Stimulated activated CD4-positive, alpha-beta T cell treated with anti-CD3 and anti-CD28 coated beads, Interleukin-4, amount 100 ng/mL, for 4 hours (primary cell): ENCODE measurements at places on chromosomes 12 and 14.

GRCh38 chr12:31245822-31246469 lies 80.0 kb downstream of the SINHCAF start:
- no peak for DNase-seq

- no peak for DNase-seq
These were observed 542.1 kb upstream of the ATP2B1 start for GRCh38 chr12:90250766-90251165.

DNA sequence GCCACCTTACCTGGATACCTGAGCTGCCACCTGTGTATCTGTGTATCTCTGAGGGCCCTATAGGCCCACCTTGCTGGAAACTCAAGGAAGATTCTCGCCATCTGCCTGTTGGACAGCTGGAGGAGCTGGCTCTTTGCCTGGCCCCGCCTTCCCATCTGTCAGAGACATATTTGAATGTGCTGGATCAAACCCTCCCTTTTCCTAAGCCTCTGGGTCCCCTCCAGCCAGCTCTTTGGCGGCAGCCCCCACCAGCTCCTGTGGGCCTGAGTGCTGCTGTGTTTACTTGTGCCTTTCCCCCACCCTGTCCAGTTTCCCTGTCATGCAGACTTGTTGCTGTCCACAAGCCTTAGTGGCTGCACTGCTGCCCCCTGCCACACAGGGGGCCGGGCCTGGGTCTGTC lies 55.9 kb upstream of the SRSF5 start:
- no peak for DNase-seq

DNA sequence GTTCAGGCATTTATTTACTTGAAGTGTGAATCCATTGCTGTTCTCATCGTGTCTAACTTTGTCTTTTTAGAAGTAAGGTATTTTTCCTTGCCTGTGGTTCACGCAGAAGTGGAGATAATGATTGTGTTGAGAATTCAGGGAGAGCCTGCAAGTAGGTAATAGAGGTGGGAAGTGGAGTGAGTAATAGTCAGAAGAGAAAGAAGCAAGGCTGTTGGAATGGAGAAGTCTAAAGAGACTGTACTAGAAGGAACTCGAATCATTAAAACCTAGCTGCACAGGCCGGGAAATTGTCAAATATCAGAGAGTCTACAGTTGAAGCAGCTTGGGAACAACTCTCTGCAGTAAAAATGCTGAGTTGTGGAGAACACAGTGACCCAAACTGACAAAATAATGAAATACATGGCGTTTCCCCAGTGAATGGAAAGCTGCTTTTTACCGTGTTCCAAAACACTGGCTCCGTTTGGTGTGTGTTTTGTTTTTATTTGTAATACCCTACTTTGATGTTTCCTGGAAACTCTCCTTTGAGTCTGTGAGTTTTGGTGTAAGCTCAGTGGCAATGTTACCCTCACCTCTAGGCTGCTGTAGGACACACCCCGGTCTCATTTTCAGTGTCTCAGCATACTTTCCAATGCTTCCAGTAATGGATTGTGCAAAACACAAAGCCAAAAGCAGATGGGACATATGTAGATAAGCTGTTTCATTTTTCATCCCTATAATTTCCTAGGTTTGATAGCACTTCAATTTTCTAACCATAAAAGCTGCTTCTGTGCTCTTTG lies 146.6 kb downstream of the CRADD start:
- DNase-seq, result no peak

GRCh38 chr12:81558031-81558430 lies 201.1 kb downstream of the PPFIA2 start:
- no peak for DNase-seq

DNA sequence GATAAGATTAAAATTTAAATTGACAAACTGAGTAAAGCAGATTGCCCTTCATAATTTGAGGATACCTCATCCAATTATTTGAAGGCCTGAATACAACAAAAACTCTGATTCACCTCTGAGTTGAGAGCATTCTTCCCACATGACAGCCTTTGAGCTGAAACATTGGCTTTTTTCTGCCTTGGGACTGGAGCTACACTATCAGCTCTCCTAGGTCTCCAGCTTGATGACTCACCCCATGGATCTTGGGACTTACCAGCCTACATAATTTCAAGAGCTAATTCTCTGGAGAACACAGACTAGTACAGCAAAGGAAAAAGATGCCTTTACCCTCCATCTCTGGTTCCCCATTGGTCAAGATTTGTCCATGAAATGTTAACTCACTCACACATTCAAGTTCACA lies 555.1 kb downstream of the FOXG1 start:
- no peak for DNase-seq

- no peak for DNase-seq
These were observed 28.8 kb downstream of the PROX2 start for GRCh38 chr14:74846968-74847665.

DNA sequence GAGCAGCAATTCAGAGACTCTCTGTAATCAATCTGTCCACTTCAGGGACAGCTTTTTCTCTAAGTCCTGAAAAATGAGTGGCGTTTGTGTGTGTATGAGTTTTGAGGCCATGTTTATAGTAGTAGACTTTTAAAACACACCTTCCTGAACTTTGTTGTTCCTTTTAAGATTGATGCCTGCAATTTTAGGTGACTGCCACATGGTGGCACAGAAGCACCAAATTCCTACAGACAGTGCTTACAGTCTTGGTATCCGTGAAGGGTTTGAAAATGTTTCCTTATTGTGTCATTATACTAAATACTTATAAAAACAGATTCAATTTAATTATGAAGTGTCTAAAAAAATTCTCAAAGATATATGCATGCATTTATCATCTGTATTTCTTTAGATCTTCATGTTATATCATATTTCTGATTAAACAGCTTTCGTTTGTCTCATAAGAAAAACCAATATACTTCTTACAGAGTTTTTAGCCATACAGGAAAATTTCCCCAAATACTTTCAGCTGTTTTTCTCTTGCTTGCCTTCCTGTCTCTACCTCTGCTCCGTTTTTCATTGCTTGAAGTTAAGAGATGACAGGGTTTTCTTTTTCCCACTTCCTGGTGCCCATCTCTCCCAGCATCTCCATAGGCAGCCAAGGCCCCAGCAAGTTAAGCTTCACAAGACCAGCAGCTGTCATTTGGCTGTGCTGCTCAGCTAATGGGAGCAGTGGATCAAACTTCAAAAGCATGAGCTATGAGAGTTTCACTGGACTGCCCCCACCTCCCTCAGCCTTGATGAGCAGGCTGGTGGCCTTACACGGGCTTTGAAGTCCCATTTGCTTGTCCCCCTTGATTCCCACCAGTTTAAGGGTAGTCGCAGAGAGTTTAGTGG lies 259.6 kb downstream of the AKAP6 start:
- no peak for DNase-seq

DNA sequence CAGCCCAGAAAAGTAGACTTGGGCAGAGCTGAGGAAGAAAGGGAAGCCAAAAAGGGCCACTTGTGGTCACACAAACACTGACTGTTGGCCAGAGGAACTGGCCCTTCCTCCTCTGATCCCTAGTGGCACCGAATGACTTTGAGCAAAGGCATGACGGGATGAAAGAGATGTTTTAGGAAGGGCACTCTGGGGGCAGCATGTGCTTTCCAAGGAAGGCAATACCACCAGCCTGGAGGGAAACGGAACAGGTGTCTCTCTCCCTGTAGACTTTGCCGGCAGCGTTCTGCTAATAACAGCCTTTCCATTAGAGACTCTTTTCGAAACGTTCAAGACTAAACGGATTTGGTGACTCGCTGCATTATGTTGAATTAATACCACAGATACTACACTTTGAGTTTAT lies 12.3 kb upstream of the FBXO21 start:
- DNase-seq, result no peak

GRCh38 chr12:113846883-113847755 lies 119.0 kb downstream of the RBM19 start:
- DNase-seq, result no peak

DNA sequence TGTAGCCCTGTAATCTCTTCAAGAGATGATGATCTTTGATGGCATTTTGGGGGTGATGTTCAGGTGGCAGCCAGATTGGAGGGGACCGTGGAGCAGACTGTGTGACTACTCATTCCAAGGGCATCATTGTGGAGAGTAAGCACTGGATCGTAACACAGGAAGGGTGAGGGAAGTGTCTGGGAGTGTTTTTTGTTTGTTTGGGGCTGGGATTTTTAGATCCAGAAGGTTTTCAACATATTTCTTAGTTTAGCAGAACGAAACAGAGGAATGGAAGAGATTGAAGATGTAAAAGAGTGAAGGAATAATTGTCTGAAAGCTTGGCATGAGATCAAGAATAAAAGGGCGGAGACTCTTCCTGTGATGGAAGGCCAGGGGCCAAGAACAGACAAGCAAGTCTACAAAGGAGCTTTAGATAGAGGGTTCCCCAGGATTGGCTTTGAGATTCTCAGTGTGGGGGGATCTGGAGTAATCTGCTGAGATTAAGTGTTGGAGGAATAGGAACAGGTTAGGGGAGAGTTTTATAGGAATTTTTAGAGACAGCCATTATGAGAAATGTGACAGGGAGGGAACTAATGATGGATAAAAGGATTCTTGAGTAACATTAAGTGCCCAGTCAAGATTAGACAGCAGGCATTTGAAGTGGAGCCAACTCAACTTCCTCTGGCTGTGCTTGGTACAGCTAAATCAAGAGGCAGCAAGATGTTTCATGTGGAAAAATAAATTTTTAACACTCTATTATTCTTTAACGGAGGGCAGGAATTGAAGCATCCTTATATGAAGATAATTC lies 79.7 kb upstream of the REP15 start:
- DNase-seq, result no peak

DNA sequence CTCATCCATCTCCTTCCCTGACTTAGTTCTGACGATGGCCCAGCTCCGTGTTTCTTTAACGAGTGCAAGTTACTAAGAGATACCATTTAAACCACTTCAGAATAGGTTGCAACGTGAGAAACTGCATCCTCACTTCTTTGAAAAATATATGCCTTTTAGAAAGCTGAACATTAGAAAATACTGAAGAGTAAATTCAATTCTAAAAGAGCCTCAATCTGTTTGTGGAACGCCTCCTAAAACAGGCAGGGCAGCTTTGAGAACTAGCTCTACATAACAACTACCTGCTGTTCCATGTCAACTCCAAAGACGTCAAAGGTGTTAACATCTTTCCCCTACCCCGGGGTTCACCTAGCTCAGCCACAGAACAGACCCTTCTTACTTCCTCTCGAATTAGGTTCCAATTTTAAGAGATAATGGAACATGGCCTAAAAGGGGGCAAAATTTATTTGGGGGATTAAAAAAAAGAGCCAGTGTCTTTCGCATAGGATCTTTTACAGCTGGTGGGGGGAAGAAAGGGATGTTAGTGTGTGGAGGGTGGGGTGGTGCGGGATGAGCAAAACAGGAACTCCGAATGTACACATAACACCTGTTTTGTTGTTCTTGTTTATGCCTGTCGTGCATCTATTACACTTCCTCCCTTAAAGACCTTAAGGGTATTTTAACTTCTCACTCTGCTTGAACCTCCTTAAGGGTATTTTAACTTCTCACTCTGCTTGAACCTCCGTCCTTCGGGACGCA lies 3.3 kb downstream of the BHLHE41 start:
- DNase-seq, result no peak

DNA sequence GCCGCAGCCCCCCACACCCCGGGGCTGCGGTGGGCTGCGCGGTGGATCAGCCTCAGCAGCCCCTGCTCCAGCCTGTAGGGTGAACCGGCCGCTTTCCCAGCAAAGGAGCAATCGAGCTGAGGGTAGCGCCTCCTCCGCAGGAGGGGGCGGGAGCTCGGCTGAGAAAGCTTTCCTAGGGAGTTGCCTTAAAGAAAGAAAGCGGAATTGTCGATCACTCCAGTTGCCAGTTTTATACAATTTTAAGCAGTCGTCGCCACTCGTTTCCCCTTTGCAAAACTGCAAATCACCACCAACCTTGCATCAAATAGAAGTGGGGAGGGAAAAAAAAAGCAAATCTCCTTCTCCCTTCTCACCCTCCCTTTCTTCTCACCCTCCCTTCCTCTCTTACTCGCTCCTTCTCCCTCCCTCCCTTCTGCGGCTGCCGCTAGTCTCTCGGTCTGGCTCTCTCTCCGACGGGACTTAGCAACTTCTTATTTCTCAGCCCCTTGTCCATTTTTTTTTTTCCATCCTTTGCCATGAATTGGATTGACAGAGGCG lies at the start of gene PDE3A:
Gene PDE3A, plus strand, starts transcription at position 424 of the 537 bp plus-strand sequence. CDS start 748 bp downstream, outside the sequence.
- DNase-seq, result no peak
